Stimulated activated CD4-positive, alpha-beta T cell treated with anti-CD3 and anti-CD28 coated beads, Interleukin-4, amount 100 ng/mL, for 24 hours (primary cell): ENCODE measurements at places on chromosomes 5 and 9.

- DNase-seq, result no peak
Measured at GRCh38 chr5:170441393-170441784, 52.2 kb upstream of the KCNMB1 start.

DNA sequence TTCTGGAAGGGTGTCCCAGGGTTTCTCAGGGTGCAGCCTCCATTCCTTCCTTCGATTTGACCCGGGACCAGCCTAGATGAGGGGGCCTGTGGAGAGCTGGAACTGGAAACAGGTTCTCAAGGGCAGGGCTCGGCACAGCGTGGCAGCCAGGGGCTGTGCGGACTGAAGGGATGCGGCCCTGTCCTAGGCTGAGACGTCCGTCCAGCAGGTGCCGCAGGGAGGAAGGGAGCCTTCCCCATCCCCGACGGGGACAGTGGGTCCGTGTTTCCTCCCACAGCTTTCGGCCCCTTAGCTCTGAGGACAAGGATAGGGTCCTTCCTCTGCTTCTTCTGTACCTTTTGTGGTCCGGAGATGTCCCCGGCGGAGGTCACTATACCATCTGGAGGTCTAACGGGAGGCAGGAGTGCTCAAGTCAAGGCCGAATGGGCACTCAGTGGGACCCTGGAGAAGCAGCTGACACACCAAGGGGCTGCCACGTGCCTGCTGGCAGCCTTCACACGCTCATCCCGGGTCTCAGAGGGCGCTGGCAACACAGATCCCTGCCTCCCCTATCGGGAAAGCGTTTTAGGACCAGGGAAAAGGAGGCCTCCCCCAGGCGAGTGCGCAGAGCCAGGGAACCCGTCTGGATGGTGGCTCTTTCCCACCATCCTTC, 49.9 kb downstream of the USP20 start:
- DNase-seq, result peak; percentile 47

DNA sequence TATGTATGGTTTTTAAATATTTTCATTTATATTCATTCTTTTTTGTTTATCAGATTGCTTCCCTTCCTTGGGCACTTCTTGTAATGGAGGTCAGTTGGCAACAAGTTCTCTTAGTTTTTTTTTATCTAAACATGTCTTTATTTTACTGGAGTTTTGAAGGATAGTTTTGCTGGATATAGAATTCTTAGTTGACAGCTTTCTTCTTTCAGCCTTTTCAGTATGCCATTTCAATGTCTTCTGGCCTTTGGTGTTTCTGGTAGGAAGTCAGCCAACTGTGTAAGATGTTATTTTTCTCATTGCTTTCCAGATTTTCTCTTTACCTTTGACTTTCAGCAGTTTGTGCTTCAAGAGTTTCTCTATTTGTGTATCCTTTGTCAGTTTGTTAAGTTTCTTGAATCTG, 14.2 kb downstream of the SLC12A2 start:
- DNase-seq, result no peak

DNA sequence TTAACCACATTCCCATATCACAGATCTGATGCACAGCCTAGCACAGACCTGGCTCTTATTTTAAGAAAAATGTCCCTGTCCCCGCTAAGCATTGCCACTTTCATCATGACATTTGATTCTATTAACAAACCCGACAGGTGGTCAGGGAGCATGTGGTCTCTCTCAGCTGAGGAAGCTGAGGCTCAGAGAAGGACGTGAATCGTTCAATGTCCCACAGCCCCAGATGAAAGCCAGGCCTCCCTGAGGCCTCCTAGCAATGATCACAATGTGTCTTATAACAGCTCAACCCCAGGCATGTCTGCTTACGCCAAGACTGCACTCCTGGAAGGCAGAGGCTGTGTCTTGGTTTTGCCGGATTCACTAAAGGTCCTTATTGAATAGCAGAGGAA, 10.4 kb upstream of the CRB2 start:
- DNase-seq, result no peak

GRCh38 chr5:177470759-177471536, 2.5 kb downstream of the DBN1 start:
- DNase-seq, result no peak

GRCh38 chr5:181193656-181194055, 11.3 kb downstream of the TRIM7 start:
- DNase-seq, result no peak

GRCh38 chr5:78215565-78215964, 78.9 kb downstream of the AP3B1 start:
- no peak for DNase-seq

DNA sequence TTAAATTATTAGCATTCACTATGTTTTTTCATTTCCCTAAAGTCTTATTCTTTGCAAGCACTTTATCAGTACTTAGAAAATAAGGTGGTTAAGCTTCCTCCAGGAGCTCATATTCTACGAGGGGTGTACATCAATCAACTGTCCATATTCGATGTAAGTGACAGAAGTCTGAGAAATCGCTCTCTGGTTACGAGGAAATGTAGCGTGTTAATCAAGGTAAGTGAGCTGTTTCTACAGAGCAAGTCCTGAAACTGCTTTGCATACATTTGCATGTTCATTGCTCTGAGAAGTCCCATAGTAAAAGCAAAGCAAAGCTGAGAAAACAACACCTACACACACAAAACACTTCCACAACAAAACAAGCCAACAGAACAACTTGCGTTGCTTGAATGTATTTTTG, 893.9 kb upstream of the DMAC1 start:
- DNase-seq, result no peak

- no peak for DNase-seq
Measured at GRCh38 chr5:73960023-73960422, 334.0 kb downstream of the ARHGEF28 start.

- no peak for DNase-seq
Measured at GRCh38 chr9:129241725-129242124, 63.7 kb upstream of the IER5L start.

- no peak for DNase-seq
Measured at GRCh38 chr5:13464532-13465193, 479.8 kb downstream of the DNAH5 start.

- no peak for DNase-seq
Measured at GRCh38 chr5:39656600-39656999, 231.8 kb upstream of the DAB2 start.

- no peak for DNase-seq
Measured at GRCh38 chr5:62937661-62938558, 359.3 kb downstream of the LRRC70 start.

DNA sequence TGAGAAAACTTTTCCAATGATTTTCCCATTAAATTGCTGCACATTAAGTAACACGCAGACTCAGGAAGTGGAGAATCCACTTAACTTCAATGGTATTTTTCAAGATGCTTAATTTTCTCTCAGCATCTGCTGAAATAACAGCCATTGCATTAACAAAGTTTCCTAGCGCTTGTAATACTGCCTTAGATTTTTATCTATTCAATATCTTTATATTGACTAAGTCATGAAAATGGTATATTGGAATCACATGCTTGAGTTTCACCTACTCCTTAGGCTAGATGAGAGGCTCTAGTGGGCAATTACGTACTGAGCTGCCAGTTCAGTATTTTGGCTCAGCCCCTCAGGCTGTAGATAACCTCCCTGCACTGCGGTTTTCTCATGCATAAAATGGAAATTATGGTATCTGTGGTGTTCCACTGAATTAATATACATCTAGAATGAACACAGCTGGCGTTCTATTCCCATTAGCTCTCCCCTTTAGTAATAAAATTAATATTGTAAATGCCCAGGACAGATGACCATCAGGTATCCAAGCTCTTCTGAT, 112.9 kb downstream of the MTX3 start:
- DNase-seq, result no peak
